ENCODE measurements at places on chromosomes 7 and 10.
A peak's percentile ranks its signal among the peaks of the same experiment; 100 is the strongest.

DNA sequence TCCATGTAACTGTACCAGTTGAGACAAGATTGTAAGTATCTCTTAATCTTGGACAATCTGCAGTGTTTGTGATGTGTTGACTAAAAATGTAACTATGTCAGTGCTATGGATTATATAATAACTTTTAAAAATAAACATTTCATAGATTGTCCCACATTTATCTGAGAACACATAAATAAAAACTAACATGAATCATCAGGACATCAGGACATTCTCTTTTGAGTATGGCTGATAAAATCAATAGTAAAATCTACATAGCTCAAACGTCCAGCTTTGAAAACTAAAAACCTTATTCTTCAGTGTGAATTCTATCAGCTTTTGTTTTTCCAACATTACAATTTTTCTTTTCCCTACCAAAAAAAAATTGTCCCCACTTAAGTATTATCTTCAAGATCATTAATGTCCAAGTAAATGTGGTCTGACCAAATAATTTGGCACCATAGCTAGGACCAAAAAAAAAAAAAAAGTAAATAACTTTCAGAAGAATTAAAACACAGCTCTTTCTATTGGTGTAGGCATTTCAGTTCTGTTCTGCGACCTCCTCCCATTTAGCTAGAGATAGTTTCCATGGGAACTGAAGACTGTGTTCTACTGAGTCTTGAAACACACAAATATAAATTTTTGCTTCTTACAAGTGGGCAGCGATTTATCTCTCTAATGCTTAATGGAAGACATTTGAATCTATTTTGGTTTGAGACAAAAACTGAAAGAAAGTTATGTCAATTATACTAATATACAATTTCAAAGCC lies 123.0 kb upstream of the SGCE start:
- no peak for DNase-seq

- DNase-seq: no peak
Observed at GRCh38 chr7:114298011-114298410, 116.6 kb upstream of the FOXP2 start.

DNA sequence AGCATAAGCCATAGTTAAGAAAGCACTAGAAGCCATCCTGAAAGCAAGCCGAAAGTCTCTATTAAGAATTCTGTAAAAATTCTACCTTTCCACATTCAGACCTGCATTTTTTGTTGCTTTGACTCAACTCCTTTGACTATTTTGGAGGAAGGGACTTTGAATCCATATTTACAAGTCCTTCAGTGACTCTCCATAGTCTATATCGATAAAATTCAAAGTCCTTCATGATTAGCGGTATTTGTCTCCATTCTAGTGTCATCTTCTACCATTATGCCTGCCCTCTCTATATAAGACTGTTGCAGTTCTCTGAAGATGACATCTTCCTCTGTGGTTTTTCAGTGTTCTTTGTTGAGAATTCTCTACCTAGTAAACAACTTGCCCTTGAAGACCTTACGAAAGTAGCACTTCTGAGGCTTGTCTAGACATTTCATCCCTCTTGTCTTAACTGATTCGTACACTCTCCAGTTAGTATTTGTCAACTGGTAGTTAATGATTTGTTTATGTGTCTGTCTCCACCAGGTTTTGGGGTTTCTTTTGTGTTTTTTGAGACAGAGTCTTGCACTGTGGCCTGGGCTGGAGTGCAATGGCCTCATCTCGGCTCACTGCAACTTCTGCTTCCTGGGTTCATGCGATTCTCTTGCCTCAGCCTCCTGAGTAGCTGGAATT lies 1.7 kb downstream of the CCSER2 start:
- DNase-seq: no peak

- no peak for DNase-seq
Observed at GRCh38 chr7:158609313-158609974, 21.8 kb upstream of the PTPRN2 start.

DNA sequence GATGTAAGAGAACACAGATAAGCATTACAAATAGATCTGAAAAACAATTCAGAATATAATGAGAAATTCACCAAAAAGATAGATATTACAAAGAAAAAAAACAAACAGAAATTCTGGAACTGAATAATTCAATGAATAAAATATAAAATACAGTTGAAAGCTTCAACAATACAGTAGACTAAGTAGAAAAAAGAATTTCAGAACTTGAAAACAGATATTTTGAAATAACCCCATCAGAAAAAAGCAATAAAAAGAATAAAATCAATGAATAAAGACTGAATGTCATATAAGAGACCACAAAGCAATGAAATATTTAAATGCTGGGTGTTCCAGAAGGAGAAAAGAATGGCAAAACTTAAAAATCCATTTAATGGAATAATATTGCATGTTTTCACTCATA lies 611.4 kb upstream of the GHITM start:
- no peak for DNase-seq

DNA sequence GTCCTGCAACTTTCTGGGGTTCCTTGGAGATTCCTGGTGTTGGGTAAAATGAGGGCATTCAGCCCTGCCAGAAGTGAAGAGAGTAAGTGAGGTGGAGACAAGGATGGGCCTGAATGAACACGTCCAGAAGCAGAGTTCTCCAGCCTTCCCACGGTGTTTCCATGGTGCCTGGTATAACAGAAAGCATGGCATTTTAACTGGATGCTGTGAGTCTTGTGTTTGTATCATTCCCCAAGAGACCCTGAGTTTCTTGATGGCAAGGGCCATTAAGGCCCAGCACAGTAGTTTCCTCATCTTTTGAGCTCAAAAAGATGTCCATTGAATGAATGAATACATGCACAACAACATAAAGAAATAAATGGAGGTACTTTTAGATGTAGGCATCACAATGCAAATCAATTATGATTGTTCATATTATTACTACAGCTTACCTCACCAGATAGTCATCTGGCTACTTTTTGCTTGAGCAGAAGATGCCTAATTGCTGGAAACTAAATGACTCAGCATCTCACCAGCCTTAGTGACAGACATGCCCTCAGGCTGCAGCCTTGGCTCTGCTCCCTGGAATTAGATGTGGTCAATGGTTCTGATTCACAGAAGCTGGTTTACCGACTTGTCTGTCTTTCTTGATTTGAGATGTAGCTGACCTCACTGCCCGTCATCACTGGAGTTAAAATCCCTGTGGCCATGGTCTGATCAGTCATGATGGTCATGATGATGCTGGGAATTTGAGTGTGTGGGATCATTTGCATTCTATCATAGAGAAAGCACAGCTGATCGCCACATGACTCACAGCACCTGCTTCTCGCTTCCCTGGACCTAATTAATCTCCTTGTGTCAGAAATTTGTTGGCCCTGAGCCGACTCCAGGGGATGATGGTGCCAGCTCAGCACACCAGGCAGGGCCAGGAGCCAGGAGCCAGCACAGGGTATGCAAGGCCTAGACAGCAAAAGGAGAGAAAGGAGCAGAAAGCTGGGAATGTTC lies 83.9 kb downstream of the CXCL12 start:
- DNase-seq: no peak

DNA sequence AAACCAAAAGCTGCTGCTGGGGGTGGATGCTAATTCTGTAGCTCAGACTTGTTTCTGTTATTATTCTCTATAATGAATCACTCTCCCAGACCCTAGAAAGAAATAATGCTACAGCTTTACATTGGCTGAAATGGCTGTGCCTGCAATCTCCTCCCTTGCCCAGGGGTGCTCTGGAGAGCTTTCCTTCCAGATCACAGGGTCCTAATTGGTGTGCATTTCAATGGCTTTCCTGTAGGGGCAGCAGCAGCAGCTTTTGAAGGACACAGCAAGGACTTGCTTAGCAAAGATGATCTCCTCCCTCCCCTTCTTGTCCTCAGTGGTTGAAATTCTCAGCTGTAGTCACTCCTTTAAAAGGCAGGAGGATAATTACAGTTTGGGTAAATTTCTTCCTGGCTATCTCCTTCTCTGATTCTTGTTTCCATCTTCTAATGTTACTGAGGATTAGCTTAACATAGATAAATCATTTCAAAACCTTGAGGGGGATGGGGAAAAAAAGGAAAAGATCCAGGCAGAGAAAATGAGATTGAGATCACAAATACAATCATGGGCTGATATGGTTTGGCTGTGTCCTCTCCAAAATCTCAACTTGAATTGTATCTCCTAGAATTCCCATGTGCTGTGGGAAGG lies 120.2 kb upstream of the CTTNBP2 start:
- DNase-seq: peak; percentile 68

GRCh38 chr7:4951903-4952636 lies 6.9 kb downstream of the MMD2 start:
- no peak for DNase-seq
